Naive thymus-derived CD8-positive, alpha-beta T cell (primary cell): ENCODE measurements at places on chromosomes 11 and 22.

- DNase-seq: no peak
Measured at GRCh38 chr11:117992620-117993019, 6.4 kb downstream of the IL10RA start.

GRCh38 chr22:46143491-46144147 lies 6.7 kb upstream of the PPARA start:
- DNase-seq: peak; percentile 46

- DNase-seq: no peak
Measured at GRCh38 chr11:133508468-133508867, 23.8 kb downstream of the OPCML start.

DNA sequence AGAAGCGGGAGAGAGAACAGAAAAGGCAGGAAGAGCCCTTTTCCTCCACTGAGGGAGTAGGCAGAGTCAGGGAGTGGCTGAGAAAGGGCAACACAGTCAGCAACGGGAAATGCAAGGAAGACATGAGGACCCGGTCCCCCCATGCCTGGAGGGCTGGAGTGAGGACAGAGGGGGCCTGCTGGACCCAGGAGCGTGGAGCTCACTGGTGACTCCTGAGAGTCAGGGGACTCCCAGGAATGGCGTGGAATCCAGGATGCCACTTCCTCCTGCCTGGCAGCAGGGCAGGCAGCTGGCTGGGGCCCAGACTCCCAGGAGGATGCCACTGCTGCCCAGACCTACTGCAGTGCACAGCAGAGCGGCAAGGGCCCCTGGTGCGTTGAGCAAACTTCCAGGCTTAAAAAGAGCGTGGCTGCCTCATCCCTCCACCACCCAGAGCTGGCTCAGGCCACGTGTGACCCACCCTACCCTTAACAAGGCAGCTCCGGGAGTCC lies 11.3 kb downstream of the C11orf21 start:
- no peak for DNase-seq

DNA sequence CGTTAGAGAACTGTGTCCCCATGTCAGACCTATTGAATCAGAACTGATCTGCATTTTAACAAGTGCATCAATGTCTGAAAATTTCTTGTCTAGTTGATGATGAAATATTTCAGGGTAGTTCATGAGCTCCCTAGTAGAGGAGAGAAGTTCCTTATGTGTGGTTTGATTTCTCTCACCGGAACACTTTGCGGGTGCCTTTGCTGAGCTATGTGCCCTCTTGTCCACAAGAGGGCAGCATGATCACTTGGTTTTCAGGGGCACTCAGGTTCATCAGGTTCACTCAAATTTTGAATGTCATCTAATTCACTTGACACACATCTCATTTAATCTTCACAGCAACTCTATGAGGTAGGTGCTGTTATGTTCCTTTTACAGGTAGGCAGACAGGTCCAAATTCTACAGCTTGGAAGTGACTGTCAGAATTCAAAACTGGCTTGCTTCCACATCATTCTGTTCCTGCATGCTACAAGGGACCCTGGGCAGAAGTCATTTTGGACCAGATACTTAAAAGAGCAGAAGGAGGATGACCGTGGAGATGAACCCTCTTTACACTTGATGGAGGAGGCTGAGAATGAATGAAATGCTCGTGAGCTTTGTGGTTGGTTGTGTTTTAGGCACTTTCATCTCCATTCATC lies 55.6 kb downstream of the P4HA3 start:
- peak; percentile 54 for DNase-seq

DNA sequence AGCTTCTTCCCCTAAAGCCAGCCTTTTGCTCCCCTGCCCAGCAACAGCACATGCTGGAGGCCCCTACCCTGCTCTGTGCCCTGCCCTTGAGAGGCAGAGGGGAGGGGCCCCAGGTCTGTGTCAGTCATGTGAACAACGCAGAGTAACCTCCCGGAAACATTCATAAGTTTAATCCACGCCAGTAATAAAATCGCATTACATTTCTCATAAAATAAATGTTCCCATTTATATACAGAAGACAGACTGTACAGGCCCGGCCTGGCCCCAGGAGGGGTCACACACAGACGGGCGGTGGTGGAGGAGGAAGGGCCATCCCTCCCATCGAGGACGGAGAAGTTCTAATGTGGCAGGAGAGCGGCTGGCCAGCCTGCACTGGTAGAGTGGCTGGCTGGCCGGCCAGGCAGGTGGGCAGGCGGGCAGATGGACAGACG lies 39.5 kb downstream of the LMO1 start:
- DNase-seq: no peak

GRCh38 chr22:23402275-23403151 lies 177.6 kb downstream of the IGLL1 start:
- peak; percentile 47 for DNase-seq

- DNase-seq: no peak
Measured at GRCh38 chr11:106656646-106657045, 361.6 kb downstream of the GUCY1A2 start.

- DNase-seq: no peak
Measured at GRCh38 chr22:38768036-38768435, 12.2 kb upstream of the SUN2 start.

DNA sequence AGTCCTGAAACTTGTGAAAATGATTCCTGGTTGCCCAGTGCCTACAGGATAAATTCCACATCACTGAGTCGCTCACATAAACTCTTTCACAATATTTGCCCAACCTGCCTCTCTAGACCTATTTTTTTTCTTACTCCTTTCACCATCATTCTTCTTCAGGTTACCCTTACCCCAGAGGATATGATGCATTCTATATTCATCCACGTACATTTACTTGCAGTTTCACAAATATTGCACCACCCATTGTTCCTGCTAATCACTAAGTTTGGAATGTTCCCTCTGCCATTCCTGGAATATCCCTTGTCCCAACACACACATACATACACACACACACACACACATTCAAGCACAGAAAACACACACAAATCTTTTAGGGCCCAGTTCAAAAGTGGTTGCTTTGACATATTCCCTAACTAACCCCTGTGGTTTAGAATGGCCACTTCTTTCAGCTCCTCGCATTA lies 379.5 kb downstream of the ETS1 start:
- DNase-seq: no peak

- DNase-seq: no peak
Measured at GRCh38 chr22:37146051-37146385, 3.7 kb downstream of the IL2RB start.

- no peak for DNase-seq
Measured at GRCh38 chr11:118216621-118217481, 8.0 kb downstream of the JAML start.

- DNase-seq: no peak
Measured at GRCh38 chr22:27094633-27095308, 437.4 kb downstream of the MIAT start.

- no peak for DNase-seq
Measured at GRCh38 chr22:41991111-41991510, 7.5 kb upstream of the WBP2NL start.

GRCh38 chr11:108135845-108136544 lies 14.6 kb downstream of the ACAT1 start:
- DNase-seq: peak; percentile 22

- no peak for DNase-seq
Measured at GRCh38 chr11:8269636-8270035, 6.0 kb upstream of the LMO1 start.

- no peak for DNase-seq
Measured at GRCh38 chr22:17788528-17789378, 14.5 kb upstream of the BID start.

GRCh38 chr11:82775736-82776346 lies 42.2 kb upstream of the FAM181B start:
- peak; percentile 1 for DNase-seq

GRCh38 chr11:104699981-104700380 lies 198.3 kb downstream of the CASP12 start:
- no peak for DNase-seq

DNA sequence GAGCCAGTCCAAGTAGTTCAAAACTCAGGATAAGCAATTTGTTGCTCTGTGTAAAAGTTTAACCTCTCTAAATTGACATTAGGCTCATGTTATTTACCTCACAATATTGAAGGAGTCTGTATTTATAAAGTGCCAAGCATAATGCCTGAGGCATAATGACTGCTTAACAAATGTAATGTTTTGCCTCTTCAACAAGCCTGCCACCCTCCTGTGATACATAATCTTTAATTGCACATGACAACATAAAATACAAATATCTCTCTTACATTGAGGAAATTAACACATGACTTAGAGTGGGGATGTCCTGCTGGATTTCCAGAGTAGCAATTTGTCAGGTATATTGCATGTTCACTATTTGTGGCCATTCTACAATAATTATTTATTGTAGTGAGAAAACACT lies 469.2 kb upstream of the ANO5 start:
- no peak for DNase-seq

DNA sequence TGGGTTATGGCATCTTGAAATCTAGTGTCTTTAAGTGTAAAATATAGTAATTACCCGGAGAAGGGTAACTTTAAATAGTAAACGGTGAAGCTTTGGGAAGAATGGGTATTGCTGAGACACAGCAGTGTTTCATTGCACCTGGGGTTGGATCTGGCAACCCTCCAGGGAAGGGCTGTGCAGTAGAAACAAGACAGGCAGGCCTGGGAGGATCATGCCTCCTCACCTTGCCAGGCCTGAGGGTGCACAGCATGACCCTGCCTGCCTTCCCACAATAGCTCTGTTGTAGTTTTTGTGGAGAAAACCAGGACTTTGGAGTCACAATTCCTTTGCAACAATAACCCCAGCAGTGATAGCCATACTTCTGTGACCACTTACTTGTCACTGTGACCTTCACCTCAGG lies 64.6 kb upstream of the ADSL start:
- no peak for DNase-seq
